Eye (tissue), 1 donor: ENCODE measurements at places on chromosomes 3 and 15.

- no peak for DNase-seq
Observed at GRCh38 chr3:25915673-25916072, 125.8 kb downstream of the OXSM start.

GRCh38 chr3:170656284-170656683 lies 70.4 kb upstream of the SLC7A14 start:
- DNase-seq, result peak; percentile 26

DNA sequence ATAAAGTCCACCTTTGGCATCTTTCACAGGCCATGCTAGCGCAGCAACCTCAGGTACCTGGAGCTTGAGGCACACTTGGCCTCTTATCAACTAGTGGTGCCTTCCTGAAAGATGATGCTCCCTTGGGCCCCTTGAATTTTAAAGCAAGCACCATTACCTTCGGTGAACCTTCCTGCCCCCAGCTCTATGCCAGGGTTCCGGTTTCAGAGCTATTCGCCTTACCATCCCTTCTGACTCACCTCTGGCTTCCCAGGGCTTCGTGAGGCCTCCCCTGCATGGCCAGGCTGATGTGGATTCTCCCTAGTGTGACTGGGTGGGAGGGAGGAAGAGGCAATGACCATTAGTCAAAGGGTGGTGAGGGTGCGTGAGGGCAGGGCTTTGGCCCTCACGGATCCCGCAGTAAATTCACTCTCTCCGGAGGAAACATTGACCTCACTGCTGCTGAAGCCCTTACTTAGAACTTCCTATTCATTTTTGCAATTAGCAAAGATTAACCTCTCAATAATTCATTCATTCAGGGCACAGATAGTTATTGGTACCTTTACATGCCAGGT lies 16.3 kb downstream of the BHLHE40 start:
- DNase-seq, result no peak

DNA sequence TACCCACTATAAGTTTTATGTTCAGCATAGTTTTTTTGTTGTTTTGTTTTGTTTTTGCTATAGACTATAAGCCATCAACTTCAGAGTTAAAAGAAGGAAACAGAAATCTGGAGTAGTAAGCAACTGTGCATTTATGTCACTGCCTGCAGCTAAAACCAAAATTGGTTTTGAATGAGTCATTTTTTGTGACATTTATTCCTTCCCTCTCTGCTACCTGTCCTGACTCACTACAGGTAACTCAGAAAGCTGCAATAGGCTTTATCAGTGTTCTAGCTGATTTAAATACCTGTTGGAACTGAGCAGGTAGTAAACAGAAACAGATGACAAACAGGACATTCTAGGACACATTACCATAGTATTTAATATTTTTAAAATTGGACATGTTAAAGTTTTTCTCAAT lies 393.3 kb upstream of the WNT5A start:
- DNase-seq, result no peak

DNA sequence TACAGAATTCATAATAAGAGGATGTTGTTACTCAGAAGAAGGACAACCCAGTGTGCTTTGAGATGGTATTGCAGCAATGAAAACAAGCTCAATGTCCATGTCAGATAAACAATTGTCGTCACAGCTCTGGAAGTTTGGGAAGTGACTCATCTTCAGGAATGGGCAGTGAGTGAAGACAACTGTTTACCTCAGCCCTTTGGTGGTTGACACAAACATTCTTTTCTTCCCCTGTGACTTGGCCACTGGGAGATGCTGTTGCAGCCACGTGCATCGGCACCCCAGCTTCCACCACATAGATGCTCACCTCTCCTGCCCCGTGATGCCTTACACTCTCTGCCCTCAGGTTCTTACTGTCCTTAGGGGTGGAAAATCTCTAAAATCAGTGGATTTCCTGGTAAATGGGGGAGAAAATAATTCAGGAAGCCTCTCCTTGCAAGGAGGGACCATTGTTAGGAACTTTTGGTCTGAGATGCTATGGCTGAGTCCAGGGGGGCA lies 114.1 kb upstream of the GALNT15 start:
- DNase-seq, result peak; percentile 38

GRCh38 chr3:145133281-145133680 lies 1027.7 kb downstream of the PLOD2 start:
- DNase-seq, result no peak

- DNase-seq, result no peak
Observed at GRCh38 chr3:61858054-61858453, 296.7 kb downstream of the PTPRG start.

GRCh38 chr3:194787650-194788049 lies 102.0 kb downstream of the FAM43A start:
- DNase-seq, result no peak

DNA sequence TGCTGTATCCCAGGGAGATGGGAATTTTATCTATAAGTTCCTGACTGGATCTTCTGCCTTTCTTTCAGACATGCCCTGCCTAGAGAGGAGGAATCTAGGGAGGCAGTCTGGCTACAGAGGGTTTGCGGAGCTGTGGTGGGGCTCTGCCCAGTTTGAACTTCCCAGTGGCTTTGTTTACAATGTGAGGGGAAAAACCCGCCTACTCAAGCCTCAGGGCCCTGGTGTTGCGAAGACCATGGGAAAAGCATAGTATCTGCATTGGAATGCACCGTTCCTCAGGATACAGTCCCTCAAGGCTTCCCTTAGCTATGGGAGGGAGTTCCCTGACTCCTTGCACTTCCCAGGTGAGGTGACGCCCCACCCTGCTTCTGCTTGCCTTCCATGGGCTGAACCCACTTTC lies 168.7 kb downstream of the TMEM108 start:
- no peak for DNase-seq

DNA sequence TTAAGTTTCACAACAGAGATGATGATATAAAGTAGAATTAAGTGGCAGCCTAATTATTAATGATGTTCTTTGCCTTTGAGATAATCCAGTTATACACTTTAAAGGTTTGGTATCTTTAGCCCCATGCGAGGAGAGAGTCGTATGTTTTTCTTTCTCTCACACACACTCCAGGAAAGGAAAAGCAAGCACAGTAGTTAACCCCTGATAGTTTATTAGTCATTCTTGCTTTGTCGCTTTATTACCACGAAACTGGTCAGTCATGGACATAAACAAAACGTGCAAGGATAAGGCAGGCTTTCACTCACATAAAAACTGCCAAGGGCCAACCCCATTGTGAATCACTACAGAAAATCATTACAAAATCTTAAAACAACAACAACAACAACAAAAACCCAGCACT lies 866.9 kb downstream of the FHIT start:
- no peak for DNase-seq

DNA sequence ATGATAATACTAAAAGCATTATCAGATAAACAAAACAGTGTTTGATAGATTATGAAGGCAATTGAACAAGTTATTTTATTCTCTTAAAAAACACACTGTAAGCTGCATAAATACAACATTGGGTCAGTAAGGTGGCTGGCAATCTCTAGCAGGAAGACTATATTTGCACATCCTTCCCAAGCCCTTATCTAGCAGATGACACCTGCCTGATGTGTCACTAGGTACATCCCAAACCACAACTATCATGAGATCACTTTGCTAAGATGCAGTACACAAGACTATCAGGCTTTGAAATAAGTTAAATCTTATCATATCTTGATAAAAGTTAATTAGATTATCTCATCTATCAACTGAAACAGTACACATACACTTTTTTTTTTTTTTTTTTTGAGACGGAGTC lies 417.4 kb downstream of the MECOM start:
- DNase-seq, result no peak

- peak; percentile 42 for DNase-seq
Observed at GRCh38 chr3:44067431-44067830, 174.3 kb upstream of the TOPAZ1 start.

GRCh38 chr3:131007782-131008181 lies 18.8 kb downstream of the ASTE1 start:
- no peak for DNase-seq
